NCI-H2171 treated with DMSO at 0.1 percent for 48 hours (cell line): ENCODE measurements at places on chromosomes 5 and 9.
A peak's percentile ranks its signal among the peaks of the same experiment; 100 is the strongest.

GRCh38 chr5:61600945-61601511, 269.0 kb downstream of the ZSWIM6 start:
- no peak for DNase-seq

DNA sequence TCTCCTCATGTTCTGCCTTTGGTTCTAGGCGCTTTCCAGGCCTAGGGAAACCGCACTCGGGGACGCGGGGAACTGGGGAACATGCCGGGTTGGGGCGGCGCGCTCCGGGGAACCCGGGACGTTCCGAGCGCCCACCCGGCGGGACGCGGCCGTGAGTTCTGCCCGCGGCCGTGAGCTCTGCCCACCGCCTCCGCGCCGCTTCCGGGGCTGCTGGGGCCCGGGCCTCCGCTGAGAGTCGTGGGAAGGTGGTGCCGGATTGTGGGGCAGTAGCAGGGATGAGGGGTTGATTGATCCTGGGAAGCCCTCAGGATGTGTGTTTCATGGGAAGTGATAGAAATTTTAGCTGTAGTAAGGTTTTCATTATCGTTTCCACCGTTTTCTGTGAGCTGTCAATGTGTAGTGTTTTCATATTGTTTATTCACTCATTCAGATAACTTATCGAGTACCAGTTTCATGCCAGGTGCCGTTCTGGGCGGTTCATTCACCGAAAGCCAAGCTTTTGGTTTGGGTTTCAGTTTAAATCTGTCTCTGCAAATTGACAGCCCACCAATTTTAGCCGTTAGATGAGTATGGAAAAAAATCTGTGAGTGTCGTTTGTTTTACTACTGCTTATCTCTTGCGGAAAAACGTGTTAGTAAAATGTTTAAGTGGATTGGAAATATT, 657 bp downstream of the MTRR start:
- no peak for DNase-seq

DNA sequence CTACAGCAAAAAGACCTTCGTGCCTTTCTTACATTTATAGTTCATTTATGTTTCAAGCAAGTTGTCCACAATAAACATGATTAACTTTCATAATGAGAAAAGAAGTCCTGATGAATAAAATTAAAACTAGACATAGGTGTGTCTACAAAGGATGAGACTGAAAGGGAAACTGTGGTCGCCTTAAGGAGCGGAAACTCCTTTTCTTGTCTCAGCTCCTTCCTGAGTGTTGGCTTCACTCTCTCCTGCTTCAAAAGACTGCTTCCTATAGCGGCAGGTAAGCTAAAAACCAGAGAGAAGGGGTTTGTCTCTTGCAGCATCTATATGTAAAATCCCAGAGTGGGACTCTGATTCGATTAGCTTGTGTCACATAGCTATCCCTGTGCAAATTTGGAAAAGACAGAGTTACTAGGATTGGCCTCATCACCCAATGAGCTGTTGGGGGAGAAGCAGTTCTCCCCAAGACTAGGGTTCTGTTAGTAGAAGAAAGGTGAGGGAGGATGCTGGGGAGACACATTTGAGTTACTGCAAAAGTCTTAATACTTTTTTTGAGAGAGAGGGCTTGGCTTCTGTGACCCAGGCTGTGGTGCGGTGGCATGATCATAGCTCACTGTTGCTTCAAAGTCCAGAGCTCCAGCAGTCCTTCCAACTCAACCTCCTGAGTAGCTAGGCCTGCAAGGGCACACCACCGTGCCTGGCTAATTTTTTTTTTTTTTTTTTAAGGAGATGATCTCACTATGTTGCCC, 16.8 kb upstream of the CTSL start:
- DNase-seq, result no peak

DNA sequence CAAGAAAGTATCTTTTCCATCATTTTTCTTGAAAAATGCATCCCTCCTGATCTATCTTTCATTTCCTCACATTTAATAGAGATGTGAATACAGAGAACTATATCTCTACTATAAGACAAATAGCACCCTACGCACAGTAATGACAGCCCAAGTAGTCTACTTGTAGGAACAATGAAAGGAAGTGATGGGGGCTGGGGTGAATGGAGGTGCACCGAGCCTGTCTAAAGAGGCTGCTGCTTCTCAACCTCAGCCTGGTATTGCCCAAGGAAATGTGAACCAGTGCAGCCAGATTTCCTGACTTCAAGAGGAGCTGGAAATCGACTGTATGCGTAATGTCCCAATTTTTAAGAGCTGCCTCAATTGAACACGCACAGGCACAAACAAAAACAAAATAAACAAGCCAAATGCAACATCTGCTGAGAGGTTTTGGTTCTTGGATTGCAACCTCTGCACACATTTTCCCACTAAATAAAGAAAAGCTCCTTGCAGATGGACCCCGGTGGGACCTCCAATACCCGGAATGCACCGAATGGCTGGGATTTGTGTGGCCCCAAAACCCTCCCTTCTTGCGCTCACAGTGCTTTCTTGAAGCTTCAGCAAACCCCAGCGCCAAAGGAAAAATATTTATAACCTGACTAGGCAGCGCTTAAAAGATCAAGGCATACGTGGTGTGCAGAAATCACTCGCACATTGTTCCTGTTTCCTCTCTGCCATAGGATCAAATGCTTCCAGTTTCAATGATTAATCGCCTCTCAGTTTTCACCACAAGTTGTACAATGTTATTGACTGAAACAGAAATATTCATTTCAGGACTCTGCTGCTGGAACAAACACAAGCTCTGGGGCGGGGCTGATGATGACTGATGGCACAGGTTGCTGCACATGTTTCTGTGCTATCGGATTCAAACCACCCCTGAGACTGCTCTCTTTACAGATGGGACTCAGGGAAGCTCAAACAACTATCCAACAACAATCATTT, 68.3 kb downstream of the KCNIP1 start:
- DNase-seq, result peak; percentile 49

- DNase-seq, result no peak
These were observed 157.3 kb upstream of the DAPK1 start for GRCh38 chr9:87340391-87340790.

GRCh38 chr9:87239312-87239711, 258.4 kb upstream of the DAPK1 start:
- no peak for DNase-seq

GRCh38 chr5:27788184-27788583, 749.8 kb upstream of the CDH9 start:
- no peak for DNase-seq

GRCh38 chr9:81635521-81636254, 53.7 kb downstream of the TLE1 start:
- DNase-seq, result no peak

DNA sequence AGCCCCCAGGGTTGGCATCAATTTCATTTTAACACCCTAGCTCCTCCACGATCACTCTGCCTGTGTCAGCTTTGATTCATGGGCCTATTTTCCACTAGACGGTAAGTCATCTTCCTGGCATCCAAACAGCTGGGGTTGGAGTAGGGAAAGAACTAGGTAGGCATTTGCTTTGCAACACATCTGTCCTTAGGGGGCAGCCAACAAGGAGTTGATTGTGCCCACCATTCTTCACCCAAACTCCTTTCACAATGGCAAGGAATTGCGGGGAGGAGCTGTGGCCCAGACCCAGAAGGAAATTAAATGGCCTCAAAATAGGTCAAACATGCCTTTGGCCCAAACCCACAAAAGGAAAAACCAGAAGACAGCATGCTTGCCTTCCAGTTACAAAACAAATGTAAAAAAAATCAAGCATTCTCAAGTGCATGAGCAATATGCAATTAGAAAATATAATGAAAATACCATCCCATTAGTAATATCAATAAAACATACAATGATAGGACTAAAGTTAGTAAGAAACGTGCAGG, 71.8 kb downstream of the NRG2 start:
- no peak for DNase-seq

DNA sequence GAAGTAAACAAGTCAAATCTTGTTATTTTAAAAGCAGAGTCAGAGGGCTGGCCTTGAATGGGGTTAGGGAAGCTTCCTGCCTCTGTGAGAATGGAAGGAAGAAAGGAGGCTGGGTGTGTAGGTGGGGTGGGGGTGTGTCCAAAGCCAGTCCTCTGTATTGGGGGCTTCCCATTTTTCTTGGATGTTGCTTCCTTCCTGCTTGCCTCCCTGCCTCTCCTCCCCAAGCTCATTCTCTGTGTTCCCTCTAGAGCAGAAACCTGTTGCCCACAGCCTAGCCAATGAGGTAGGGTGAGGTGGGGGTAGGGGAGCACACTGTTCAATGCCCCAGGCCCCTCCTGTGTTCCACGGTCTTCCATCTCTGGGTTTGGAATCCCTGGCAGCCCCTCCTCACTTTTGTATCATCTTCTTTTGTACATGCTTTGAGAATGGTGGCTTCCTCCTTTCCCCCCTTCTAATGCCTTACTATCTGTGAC, 39.7 kb downstream of the SNX24 start:
- no peak for DNase-seq

GRCh38 chr5:130032807-130033206, 128.5 kb downstream of the CHSY3 start:
- DNase-seq, result no peak

- no peak for DNase-seq
These were observed 12.3 kb downstream of the MAST4 start for GRCh38 chr5:66608501-66608900.

DNA sequence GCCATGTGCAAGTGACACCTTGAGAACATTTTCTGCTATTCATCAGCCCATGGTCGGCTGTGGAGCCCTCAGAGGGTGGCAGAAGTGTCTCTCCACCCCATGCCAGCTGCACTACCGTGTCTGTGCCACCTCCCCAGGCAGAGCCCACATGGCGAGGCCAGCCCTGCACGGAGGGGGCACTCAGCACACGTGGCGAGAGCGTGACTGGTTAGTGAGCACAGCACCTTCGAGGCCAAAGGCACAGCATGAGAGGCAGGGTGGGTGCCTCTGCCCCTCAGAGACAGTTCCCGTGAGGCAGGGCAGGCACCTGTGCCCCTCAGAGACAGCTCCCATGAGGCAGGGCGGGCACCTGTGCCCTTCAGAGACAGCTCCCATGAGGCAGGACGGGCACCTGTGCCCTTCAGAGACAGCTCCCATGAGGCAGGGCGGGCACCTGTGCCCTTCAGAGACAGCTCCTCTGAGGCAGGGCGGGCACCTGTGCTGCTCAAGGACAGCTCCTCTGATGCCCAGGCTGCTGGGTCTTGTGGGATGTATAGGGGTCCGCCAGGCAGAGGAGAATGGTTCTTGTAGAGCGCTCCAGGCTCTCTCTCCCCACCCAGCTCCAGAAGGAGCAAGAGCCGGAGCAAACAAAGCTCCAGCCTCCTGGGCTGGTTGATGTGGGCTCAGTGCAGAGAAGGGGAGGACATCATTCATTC, 179.8 kb upstream of the PPP1R26 start:
- peak; percentile 44 for DNase-seq

GRCh38 chr9:117719161-117719920, 15.1 kb downstream of the TLR4 start:
- no peak for DNase-seq

GRCh38 chr5:110644357-110644756, 82.1 kb downstream of the TMEM232 start:
- DNase-seq, result no peak

GRCh38 chr5:57711471-57711870, 228.9 kb upstream of the ACTBL2 start:
- DNase-seq, result no peak

- DNase-seq, result no peak
These were observed 71.6 kb downstream of the SETX start for GRCh38 chr9:132283165-132283564.

DNA sequence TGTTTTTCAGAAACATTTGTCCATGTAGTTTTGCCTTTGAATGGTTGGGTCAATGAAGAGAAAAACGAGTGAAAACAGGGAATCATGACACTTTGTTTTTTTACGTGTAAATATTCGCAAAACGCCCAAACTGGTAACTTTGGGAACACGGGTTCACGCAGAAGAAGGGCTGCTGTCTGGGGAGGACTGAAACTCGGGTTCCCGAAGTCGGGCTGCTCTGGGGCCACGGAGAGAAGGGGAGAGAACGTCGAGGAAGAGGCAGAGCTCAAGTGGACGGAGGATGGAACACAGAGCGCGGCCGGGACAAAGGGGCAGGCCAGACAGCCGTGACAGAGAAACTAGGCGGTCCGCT, 478 bp upstream of the SETD9 start:
- DNase-seq, result no peak

DNA sequence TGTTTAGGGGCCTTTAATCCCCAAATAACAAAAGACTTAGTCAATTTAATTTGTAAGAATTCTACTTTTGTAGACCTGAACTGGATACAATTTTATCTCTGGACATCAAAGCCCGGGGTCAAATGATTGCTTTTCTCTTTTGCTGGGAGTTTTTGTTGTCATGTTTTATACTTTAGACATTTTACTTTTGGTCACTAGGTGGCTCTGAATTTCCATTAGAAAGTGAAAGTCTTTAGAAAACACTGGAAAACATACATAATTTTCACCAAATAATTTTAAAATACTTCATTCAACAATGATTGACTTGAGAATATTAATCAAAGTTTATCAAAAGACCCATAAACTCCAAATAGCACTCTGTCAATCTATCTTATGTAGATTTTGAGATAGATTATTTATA, 2.8 kb upstream of the PCA3 start:
- no peak for DNase-seq

DNA sequence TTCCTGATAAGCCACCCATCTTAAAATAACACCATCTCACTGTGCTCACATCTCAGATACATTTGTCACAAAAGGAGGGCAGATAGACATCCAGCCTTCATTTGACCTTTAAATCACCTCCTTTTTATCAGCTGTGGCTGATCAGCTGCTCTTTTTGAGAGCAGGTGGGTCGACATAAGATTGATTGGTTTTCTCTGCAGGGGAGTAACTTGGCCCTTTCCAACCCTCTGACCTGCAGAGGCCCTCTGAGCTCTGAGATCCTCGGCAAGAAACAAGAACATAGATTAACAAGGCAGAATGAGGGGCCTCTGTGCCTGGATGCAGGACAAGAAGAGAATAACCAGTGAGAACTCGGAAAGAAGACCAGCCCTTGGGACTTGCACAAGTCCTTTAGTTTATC, 33.5 kb upstream of the GLRA1 start:
- DNase-seq, result no peak

- DNase-seq, result no peak
These were observed 65.1 kb upstream of the IQGAP2 start for GRCh38 chr5:76337953-76338451.

- DNase-seq, result no peak
These were observed 17.1 kb downstream of the LRRC8A start for GRCh38 chr9:128898845-128899565.

- DNase-seq, result no peak
These were observed 22.0 kb upstream of the EPB41L4B start for GRCh38 chr9:109342878-109343277.

DNA sequence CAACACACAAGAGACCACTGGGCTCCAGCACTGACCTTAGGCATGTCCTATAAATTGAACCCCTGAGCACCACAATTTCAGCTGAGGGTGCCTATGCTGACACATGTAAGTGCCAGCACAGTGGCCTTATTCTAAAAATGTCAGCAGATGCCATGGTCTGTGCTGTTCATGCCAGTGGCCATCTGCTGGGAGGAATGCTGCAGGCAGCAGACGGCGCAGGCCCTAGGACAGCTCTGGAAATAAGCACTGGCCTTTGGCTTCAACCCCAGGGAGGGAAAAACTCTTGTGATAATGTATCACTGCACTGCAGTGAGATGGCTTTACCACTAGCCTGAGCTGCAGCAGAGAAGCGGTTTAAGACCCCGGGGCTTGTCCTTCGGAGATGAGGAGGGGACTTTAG, 98.5 kb downstream of the SYK start:
- DNase-seq, result no peak

- DNase-seq, result peak; percentile 50
These were observed 62.0 kb upstream of the ASS1 start for GRCh38 chr9:130382636-130383349.

GRCh38 chr5:2805080-2805479, 53.6 kb upstream of the IRX2 start:
- no peak for DNase-seq
